RPMI7951 (cell line): ENCODE measurements at places on chromosomes 3 and 15.

- DNase-seq = no peak
These were observed 8.4 kb downstream of the PIGB start for GRCh38 chr15:55327387-55327786.

GRCh38 chr3:42419563-42419962 lies 9.2 kb upstream of the LYZL4 start:
- DNase-seq = no peak

DNA sequence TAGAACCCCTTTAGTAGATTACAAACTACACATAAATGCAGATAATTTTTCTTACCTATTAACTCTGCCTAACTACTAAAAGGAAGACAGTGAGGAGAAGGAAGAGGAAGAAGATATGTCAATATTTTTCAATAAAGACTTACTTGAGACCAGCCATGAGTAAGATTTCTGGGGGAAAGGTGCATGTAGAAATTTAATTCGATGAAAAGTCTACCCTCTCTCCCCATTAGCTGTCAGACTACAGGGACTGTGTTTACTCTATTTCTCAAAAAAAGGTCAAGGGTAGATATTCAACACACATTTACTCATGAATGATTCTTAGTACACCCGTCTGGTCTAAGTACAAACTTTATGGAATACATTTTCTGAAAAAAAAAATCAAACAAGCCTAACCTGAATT lies 6.8 kb downstream of the TSPAN3 start:
- DNase-seq = no peak

- no peak for DNase-seq
These were observed 360.2 kb upstream of the ROPN1 start for GRCh38 chr3:124352149-124352539.

DNA sequence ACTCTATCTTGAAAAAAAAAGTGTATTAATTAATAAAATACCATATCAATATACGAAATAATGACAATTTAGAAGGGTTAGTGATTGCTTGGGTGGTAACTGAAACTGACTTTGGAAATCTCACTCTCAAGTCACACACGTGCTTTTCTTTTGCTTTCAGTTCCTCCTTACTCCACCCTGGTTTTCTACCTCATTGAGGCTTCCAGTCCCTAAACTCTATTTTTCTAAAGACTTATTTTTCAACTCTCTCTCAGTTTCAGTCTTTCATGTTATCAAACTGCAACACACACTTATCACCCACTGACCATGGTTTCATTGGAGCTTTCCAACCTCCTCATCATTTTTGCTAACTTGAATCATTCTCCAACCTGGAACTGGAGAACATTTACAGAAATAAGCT lies 23.5 kb downstream of the IL12A start:
- DNase-seq = no peak

GRCh38 chr3:170204509-170204908 lies 17.7 kb upstream of the PRKCI start:
- no peak for DNase-seq

DNA sequence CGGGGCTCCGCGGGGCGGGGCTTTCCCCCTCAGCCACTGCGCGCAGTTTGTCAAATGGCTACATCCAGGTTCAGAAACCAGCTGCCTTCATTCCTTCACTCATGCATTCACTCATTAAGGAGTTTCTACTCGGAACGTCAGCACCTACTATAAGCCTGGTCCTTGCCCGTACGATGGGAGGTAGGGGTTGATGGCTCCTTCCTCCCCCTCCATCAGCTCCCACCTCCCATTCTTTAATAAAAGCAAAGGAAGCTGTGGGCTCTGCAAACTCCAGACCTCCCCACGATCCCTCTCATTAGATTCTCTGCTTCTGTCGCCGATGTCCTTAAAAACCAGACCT lies 267 bp upstream of the CFAP92 start:
- DNase-seq = no peak

DNA sequence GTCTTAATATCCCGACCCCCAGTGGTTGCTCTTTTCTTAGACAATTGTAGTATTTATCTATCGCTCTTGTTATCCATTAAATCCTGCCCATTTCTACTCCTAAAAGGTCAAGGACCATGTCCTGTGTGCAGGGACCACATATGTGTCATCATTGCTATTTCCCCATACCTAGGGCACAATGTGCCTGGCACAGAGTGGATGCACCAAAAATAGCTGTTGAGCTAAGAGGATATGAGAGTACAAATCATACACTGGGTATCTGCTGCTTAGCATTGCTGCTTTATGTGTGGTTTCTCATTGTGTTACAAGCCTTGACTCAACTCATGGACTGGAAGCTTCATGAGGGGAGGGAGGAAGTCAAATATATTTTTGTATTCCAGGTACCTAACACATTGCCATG lies 3.4 kb upstream of the MITF start:
- no peak for DNase-seq

DNA sequence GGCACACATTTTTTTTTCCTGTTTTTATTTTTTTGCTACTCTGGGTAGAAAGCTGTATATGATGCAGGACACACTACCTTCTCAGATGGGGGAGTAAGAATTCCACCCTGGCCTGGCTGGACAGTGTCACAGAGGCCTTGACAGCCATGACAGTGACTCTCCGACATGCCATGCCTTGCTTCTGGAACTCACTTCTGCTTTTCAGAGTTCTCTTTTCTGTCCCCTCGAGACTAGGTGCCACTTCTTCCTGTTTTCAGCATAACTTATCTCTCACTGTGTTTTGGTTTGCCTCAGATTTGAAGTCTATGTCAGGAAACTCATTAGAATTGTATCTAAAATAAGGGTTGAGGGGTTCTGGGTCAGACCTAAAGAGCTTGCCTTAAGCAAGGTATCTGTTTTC lies 69.1 kb upstream of the SEC13 start:
- DNase-seq = no peak

GRCh38 chr3:47348411-47349154 lies 32.2 kb upstream of the PTPN23 start:
- DNase-seq = no peak

DNA sequence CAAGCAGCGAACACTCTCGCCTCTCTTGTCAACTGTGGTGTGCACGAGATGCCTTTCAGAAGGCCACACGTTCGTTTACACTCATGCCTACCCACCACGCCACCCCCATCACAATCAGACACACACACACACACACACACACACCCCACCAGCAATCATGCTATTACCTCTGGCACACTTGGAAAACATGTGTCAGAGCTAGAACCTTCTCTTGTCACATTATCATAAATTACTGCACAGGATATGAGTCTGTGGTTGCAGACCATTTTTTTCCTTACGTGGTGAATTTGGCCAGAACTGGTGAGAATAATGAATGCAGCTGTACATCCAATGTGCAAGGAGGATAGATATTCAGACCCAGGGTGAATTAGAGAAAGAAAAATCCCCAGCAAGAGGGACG lies 52.4 kb downstream of the TRIM69 start:
- peak; percentile 15 for DNase-seq

GRCh38 chr15:45495588-45495987 lies 27.0 kb downstream of the SLC30A4 start:
- no peak for DNase-seq

DNA sequence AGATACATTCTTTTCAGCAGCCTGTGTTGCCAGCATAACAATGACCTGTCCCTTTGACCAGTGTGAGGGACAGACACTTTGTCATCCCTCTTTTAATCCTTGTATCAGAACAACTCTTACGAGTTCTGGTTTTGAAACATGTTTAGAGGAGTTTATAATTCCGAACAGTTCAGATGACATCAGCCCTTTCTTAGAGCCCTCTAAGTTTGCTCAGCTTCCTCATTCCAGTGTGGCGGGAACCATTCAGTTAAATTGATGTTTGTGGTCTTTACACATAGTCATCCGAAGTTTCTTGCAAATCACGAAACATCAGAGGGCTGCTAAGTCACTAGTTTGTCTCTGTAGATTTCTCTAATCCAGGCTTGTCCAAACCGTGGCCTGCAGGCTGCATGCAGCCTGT lies 102.5 kb downstream of the AKAP13 start:
- DNase-seq = peak; percentile 82

- DNase-seq = peak; percentile 96
These were observed 29.2 kb downstream of the PLOD2 start for GRCh38 chr3:146131616-146132410.

DNA sequence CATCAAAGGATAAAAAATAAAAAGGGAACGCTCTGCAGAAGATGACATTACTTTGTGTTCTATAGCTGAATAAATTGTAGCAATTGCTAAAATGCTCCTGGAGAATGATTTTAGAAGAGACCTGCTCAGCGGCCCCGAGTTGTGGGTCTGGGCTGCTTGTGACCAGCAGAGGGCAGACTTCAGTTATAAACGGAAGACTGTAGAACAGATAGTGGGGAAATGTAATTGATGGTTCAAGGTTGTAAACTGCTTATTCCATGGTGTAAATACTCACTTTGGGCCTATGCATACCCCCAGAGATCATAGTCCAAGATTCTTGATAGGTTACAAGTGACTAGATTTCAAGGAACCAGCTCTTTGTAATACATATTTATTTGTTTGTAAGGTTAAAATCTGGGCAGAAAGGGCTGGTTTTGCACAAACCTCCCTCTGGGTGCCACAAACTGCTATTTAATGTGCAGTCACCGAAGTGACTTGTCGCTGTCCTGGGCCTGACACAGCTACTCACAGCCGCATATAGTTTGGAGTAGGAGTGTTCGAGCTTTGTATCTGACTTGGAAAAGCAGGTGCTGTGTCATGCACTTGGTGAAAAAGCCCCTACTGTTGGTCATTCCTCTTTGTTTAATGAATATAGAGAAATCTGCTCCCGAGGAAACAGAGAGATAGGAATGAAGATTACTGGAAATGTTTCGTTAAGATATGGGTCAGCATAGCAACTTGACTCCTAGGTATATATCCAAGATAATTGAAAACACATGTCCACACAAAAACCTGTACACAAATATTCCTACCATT lies 34.7 kb upstream of the NDUFB4 start:
- peak; percentile 67 for DNase-seq

DNA sequence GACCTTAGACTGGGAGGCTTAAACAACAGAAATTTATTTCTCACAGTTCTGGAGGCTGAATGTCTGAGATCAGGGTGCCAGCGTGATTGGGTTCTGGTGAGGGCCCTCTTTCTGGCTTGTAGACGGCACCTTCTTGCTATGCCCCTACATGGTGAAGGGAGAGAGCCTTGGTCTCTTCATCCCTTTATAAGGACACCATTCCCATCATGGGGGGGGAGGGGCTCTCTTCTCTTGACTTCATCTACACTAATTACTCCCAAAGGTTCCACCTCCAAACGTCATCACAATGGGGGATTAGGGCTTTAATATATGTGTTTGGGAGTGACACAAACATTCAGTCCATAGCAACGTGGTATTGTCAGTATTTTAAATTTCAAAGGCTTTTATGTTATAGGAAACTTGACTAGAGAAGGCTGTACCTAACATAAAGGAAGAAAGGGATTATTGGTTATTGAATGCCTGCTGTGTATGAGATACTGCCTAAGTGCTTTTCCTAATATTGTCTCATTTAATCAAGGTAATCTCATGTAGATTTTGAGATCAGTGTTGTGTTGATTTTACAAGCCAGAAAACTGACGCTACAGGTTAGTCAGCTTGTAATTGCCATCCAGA lies 20.9 kb downstream of the SYN2 start:
- no peak for DNase-seq

DNA sequence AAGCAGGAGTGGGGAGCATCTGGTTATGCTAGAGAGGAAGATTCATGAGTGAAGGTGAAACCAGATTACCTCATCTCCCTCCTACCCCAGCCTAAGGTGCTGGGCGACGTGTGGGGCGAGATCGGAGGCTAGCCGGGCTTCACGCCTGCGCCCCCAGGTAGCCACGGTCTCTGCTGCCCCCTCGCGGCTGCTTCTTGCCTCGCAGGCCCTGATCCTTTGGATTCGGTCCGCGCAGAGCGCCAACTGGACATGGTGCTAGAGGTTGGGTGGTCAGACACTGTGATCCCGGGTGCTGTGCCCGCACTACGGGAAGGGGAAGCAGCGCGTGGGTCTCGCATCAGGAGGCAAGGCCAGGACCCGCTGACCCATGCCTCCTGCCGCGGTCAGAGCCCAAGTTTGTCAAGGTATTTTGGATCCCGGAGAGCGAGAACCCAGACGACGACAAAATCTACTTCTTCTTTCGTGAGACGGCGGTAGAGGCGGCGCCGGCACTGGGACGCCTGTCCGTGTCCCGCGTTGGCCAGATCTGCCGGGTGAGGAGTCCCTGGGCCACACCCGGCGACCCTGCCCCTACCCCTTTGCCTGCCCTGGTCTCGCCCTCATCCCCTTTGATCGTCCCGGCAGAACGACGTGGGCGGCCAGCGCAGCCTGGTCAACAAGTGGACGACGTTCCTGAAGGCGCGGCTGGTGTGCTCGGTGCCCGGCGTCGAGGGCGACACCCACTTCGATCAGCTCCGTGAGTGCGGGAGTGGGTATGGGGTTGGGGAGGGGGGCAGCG lies 4.2 kb downstream of the SEMA3B start:
- DNase-seq = peak; percentile 70

GRCh38 chr15:77625376-77625775 lies 7.3 kb downstream of the LINGO1 start:
- no peak for DNase-seq

- no peak for DNase-seq
These were observed 11.1 kb upstream of the MGLL start for GRCh38 chr3:127833281-127834032.

- no peak for DNase-seq
These were observed 28.2 kb upstream of the DET1 start for GRCh38 chr15:88574655-88575054.

- peak; percentile 83 for DNase-seq
These were observed 39.6 kb upstream of the PDCD6IP start for GRCh38 chr3:33758864-33759263.

DNA sequence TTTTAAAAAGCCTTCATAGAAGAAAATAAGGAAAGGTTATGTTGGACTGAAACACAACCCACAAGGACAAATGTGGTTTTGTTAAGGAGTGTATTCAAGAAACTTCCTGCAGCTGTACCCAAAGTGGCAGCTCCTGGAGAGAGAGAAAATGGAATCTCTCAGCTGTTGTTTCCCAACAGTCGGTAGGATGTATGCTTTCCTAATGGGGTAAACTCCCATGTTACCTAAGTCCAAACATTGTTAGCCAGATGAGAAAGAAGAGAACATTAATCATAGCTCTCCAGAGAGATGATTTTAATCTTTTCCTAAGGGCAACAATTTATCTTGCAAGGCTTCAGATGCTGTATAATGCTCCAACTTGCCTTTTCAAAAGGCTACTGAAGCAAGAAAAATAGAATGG lies 22.6 kb upstream of the TEX9 start:
- peak; percentile 42 for DNase-seq

- DNase-seq = no peak
These were observed 11.7 kb downstream of the MAP1A start for GRCh38 chr15:43529141-43529540.

DNA sequence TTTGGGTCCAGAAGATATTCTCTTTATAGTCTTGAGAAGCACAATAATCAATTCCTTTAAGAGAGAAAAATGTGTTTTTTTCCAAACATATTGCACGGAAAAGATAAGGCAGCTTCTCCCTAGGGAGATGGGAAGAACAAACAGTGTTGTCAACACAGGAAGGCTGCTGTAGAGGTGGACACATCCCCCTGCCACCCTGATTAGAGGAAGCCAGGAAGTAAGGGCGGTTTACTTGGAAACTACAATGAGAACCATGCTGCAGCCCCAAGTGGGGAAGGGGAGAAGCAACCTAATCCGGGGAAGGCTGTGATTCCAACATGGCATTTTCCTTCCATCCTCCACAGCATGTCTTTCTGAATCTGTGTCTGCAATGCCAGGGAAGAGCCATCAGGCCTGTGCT lies 256.9 kb upstream of the TGFBR2 start:
- DNase-seq = no peak

- DNase-seq = peak; percentile 65
These were observed at the start of gene TNK2 for GRCh38 chr3:195907934-195908693. Gene TNK2, minus strand, starts transcription at chr3:195908551. Its CDS starts 19,963 bp downstream, at chr3:195888588.
